Activated CD8-positive, alpha-beta memory T cell treated with anti-CD3 and anti-CD28 coated beads, Interleukin-2, amount 50 U/mL, for 4 hours (primary cell): ENCODE measurements at places on chromosomes 11 and 22.

GRCh38 chr11:126411971-126412381, 56.5 kb downstream of the ST3GAL4 start:
- no peak for DNase-seq

- no peak for DNase-seq
These were observed 181.5 kb downstream of the MAML2 start for GRCh38 chr11:96161307-96162089.

GRCh38 chr22:47780281-47780875, 1017.9 kb downstream of the TBC1D22A start:
- DNase-seq, result no peak

DNA sequence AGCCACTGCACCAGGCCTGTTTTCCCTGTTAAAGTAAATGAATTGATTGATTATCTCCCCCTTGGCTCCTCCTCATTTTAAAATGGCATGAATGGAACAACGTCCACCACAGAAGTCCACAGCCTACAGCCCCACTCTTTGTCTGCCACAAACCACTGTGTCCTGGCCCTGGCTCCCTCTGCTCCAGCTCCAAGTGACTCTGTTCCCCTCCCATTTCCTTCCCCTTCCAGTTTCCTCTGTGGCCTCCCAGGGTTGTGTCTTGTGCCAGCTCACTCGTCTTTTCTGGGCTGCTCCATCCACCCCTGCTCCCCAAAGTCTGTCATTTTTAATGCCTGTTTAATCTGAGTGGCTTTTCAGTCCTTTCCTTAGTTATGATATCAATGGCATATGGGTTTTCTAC, 52.4 kb upstream of the CD5 start:
- no peak for DNase-seq

DNA sequence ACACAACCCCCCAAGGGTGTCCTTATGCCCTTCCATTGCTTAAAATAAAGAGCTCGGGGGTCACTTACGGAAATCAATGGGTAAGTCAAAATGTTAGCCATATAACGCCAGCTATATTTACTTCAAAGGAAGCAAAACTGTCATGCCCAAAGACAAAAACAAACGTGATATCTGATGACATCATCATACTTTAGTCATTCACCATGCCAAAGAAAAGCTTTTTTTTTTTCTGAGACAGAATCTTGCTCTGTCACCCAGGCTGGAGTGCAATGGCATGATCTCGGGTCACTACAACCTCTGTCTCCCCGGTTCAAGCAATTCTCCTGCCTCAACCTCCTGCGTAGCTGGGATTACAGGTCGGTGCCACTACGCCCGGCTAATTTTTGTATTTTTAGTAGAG, 47.7 kb upstream of the SC5D start:
- DNase-seq, result no peak

DNA sequence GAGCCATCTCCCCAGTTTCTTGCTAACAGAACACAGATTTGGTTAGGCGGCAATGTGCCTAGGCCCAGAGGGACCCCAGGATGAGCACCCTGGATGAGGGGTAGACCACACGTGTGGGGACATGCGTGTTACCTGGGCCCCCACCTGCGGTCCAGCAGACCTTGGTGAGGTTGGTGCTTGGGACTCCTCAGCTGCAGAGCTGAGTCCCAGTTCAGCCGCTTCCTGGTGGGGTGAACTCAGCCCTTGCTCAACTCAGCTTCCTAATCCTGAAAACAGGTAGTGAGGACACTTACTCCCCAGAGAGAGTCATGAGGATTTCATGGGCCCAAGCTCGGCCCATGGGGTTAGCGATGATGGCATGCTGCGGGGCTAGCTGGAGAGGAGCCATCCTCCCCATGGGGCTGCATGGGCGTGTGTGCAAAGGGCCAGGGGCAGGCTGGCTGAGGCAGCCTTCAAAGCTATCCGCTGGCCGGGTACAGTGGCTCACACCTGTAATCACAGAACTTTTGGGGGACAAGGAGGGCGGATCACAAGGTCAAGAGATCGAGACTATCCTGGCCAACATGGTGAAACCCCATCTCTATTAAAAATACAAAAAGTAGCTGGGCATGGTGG, 46.9 kb upstream of the SHISAL1 start:
- no peak for DNase-seq

- DNase-seq, result no peak
These were observed 20.0 kb upstream of the CD5 start for GRCh38 chr11:61082062-61082870.

- DNase-seq, result no peak
These were observed 29.6 kb downstream of the METTL15 start for GRCh38 chr11:28137832-28138231.

GRCh38 chr11:72391638-72392423, 42.5 kb downstream of the CLPB start:
- DNase-seq, result no peak
